ENCODE measurements at places on chromosomes 5 and 9.

DNA sequence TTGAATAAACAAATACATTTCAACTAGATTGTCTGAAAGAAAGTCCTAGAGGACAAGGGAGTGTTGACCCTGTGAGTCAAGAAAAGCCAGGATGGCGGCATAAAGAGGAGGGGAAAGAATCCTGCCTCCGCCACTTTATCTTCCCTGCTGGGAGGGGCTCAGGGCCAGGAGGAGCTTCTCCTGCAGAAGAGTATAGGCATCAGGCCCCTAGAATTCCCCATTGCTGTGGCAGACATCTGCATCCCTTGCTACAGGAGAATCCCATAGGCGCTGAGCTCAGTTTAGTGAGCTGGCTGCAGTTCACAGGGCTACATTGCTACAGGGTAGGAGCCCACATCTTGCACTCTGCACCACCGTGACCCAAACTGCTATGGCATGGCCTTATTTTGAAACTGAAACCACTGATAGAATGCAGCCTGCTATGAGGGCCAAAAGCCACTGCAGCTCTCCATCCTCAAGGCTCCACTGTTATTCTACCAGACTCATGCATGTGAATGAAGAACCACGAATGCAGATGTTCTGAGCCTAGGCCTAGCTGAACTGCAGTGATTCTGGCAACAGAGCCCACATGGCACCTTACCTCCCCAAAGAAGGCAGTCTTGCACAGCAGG lies 941.4 kb upstream of the CTNND2 start:
- no peak for DNase-seq

DNA sequence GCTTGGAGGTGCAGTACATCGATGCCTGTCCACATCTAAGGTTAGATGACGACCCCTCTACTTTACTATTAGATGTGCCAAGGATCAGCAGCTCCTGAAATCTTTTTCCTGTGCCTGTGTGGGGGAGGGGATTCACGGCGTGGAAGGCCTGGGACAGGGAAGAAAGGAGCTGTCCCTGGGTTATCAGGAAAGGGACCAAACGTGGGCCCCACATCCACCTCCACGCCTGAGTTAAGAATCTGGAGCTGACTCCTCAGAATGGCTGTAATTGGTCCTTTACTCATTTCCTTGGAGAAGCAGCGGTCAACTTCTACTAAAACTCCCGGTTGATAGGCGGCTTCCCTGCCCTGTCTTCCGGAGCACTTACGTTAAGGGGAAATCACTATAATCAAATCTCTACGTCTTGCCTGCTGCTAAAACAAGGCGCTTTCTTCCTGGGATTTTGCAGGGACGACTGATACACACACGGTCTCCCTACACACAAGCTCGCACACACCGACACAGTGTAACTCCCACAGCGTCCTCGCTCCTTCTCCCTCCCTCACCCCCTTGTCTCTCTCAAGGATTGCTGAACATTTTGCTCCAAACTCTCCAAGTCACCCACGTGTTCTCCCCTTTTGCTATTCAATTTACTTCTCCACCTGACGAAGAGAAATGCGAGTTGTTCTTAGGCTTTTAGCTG lies 1.4 kb downstream of the PDE4D start:
- DNase-seq, result no peak

DNA sequence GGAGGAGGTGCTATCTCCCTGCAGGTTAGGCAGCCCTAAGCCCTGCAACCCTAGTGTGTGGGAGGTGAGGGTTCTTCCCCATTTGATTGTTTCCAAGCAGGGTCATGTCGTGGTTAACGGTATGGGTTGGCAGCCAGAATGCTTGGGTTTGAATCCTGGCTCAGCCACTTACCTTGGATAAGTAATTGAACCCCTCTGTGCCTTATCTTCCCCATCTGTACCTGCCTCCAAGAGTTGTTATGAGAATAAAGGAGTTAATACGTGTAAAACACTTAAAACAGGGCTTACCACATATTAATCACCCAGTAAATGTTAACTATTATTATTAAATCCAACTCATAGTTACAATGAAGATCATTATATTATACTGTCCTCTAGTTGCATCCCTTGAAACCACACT lies 52.2 kb upstream of the SPATA31E1 start:
- no peak for DNase-seq

GRCh38 chr5:41157272-41157894 lies 55.9 kb downstream of the C6 start:
- no peak for DNase-seq

DNA sequence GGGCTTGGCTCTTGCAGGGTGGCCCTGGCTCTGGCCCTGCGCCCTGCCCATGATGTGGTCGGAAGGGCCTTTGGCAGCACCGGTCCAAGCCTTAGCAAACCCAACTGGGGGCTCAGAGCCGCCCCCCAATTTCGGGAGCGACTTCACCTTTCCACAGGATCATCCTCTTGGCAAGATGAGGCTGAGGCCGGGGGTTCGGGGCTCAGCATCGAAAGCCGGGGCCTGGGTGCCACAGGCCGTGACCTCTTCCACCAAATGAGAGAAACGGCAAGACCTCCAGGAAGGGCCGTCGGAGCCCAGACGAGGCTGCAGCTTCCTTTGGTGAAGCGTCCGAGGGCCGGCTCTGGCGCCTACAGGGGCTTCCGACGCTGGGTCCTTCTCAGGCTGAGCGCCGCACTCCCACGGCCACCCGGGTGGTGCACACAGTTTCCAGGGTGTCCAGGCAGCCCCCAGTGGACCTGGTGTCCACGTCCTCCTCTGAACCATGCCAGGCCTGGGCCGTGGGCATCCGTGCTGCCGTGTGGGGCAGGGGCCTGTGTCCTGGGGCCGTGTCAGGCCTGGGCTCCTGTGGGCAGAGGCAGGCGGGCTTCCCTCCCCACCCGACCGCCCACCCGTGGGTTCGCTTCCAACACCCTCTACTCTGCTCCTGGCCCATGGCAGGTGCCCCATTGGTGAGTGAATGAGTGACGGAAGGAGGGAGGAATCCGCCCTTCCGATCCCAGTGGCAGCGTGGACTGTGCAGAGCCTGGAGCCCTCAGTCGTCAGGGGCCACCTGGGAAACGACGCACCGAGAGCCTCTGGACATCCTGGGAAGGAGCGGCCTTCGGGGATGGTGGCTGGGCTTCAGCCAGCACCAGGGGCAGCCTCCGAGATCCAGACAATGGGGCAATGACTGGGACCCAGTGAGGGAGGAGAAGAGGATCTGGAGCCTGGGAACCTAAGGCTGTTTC lies 5.2 kb upstream of the AGPAT2 start:
- no peak for DNase-seq

GRCh38 chr5:104431981-104432380 lies 869.4 kb upstream of the NUDT12 start:
- no peak for DNase-seq

GRCh38 chr9:23821375-23822181 lies 4.5 kb downstream of the ELAVL2 start:
- no peak for DNase-seq

DNA sequence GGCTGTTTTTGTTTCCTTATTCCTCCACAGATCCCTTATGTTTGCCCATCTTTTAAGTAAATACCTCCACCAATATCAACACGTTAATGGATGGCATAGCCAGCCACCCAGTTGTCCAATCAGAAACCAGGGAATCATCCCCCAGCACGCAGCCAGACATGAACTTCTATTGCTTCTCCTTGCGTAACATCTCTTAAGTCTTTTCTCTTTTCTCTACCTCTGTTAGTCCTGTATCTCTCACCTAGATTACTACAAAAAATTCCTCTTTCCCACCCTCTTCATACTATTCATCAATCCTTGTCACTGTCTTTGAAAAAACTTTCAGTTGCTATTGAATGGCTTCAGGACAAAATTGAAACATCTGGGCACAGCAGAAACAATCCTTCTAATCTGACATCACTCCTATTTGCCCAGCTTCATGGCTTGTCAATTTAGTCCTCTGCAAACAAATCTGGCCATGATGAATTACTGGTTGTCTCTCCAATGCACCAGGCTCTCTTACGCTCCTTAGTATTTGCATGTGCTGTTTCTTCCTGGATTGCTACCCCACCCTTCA lies 349.3 kb downstream of the RAB3C start:
- DNase-seq, result no peak

GRCh38 chr5:96049398-96050272 lies 88.0 kb upstream of the ELL2 start:
- no peak for DNase-seq

- no peak for DNase-seq
Observed at GRCh38 chr5:157750320-157750719, 6.8 kb downstream of the LSM11 start.

- DNase-seq, result no peak
Observed at GRCh38 chr9:137680444-137681358, 61.9 kb downstream of the EHMT1 start.

- no peak for DNase-seq
Observed at GRCh38 chr5:35672995-35673394, 55.3 kb downstream of the SPEF2 start.

GRCh38 chr5:116859666-116860320 lies 285.2 kb upstream of the SEMA6A start:
- DNase-seq, result no peak

- no peak for DNase-seq
Observed at GRCh38 chr5:150203832-150204589, 14.1 kb downstream of the SLC6A7 start.

- no peak for DNase-seq
Observed at GRCh38 chr5:76999451-76999850, 30.8 kb upstream of the AGGF1 start.
